ENCODE measurements at places on chromosomes 3 and 15.

- no peak for DNase-seq
Measured at GRCh38 chr3:4900298-4900697, 78.9 kb upstream of the BHLHE40 start.

DNA sequence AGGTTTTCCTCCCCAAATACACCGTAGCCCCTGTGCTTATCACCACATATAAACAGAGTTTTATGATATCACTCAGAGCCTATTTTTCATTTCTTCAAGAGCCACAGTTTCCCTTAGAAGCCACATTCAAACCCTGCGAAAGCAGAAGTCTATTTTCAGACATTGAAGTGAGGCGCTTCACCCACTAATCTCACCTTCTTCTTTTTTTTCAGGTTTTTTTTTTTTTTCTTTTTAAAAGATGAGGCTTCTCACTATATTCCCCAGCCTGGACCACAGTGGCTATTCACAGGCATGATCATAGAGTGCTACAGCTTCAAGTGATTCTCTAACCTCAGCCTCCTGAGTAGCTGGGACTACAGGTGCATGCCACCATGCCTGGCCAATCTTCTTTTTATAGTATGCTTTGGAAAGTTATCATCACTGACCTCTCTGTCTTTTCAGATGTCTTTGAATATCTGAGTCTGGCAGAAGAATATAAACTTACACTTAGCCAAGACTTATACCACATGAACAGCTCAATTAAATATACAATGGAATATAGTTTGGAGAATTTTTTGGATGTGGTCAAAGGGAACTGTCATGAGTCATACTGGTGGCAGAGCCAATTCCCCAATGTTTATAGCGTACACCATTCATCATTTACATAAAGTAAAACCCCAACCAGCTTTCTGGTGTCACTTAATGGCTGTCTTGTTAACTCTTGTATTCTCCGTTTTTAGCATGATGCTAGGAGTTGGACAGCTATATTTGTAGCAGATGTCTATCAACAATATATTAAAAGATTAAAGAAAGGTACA, 59.7 kb upstream of the CCDC50 start:
- DNase-seq = no peak

DNA sequence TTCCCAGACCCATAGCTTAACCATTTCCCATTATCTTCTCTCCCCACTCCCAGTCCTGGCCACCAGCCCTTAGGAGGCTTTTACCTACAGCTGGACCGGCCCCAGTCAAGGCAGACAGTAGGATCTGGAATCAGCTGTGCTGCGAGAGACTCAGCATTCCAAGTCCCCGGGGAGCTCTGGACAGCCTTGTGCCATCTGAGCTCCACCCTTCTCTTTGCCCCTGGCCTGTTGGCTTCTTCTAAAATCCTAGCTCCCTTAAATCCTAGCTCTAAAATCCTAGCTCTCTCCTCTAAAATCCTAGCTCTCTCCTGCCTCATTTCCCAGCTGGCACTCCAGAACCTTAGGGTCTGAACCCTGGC, 21.3 kb downstream of the MEGF11 start:
- DNase-seq = no peak

- no peak for DNase-seq
Measured at GRCh38 chr3:45753095-45753494, 43.2 kb downstream of the SLC6A20 start.

- DNase-seq = no peak
Measured at GRCh38 chr3:72280876-72281275, 495.9 kb upstream of the PROK2 start.

DNA sequence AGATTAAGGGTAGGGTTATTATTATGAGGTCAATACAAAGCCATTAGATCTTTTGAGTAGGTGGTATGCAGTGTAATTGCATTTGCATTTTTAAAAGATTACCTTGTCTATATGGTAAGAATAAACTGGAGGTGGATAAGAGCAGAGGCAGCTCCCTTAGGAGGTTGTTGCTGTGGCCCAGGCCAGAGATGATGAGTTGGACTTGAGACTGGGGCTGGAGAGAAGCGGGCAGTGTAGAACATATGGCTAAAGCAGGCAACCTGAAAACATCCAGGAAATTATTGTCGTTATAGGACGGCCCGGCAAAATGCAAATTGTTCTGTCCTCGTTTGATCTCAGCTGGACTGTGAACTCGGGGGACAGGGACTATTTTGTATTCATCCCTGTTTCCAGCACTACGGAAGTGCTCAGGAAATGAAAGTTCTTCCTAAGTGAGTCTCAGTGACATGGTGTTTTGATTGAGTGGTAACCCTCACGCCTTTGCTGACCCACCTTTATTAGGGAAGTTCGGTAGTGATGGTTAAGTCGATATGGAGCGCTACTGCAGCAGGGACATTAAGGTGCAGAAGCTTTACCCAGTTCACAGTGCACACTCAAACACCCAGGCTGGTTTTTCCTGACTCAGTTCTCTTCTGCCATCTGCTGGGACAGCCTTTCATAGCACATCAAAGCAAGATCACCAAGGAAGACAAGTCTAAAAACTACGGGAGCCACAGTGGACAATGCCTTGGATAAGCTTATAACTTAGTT, 27.2 kb upstream of the VPS33B start:
- peak; percentile 19 for DNase-seq

DNA sequence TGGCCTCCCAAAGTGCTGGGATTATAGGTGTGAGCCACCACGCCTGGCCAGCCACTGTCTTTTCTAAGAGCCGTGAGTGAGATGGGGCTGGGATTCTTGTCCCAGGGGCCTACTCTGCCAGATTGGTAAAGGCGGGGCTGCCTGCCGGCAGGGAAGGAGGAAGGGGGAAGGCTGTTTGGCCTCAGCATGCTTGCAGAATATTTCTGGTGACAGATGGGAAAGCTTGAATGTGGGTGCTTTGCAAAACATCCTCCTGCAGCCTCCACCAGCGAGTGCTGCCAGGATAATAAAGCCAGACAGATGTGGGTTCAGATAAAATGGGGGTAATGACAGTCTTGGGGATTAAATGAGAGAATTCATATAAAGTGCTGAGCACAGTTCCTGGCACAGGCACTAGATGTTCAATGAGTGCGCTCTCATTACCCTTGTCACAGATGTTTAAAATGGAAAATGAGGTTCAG, 19.8 kb upstream of the ACOX2 start:
- no peak for DNase-seq

DNA sequence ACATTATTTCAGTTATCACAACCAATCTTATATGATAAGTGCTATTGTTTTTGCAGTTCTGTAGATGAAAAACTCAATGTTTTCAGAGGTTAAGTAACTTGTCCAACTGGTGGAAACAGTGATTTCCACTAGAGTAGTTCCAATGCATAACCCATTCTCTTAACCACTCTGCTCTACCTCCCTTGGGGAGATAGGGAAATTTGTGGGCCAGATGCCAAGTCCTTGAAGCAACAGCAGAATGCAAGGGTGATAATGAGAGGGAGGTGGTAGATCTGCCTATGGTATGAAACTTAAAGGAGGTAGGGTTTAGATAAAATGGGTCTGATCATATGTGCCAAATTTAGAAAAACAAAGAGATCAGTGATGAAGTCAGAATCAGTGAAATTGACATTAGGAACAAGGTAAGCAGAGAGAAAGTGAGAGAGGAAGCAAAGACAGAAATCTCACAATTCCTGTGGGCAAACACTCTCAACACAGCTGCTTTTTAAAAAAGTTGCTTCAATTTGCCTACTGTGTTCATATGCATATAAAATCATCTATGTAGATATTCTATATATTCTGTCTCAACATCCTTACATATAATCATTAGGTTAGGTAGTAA, 50.5 kb upstream of the UBP1 start:
- no peak for DNase-seq

- DNase-seq = no peak
Measured at GRCh38 chr3:55094676-55095075, 166.8 kb upstream of the LRTM1 start.

DNA sequence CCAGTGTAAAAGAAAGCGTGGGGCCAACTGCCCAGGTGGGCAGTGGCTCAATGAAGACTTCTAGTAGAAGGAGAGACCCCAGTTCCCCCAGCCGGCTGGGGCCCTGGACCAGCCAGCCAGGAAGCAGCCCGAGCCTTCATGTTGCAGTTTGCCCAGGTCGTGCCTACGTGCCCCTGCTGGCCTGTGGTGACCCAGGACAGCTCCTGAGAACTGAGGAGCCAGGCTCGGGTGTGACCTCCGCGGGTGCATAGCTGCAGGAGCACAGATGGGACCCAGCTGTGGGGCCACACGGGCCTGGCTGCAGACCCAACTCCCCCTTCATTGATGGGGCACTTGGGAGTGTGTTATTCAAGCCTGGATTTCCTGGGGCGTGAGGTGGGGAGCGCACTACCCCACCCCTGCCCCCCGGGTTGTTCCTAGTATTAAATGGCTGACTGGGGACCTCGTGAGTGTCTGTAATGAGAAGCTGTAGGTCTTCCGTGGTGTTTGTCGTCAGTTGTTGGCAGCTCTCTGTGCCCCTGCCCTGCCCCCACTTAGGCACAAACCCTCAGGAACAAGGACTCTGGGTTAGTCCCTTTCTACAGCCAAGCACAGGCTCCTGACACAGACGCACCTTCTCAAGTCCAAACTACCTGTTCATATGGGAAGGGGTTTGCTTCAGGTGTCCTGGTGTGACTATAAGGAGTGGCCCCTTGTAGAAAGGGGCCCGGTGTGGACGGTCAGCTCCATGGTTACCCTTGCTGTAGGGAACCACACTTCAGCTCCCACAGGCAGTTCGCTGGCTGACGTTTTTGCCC, 39.1 kb downstream of the IDH2 start:
- no peak for DNase-seq

GRCh38 chr3:55198554-55198953, 270.7 kb upstream of the LRTM1 start:
- DNase-seq = no peak

GRCh38 chr3:13146643-13147143, 73.5 kb upstream of the IQSEC1 start:
- DNase-seq = no peak

GRCh38 chr15:99138491-99138982, 33.7 kb downstream of the SYNM start:
- no peak for DNase-seq

DNA sequence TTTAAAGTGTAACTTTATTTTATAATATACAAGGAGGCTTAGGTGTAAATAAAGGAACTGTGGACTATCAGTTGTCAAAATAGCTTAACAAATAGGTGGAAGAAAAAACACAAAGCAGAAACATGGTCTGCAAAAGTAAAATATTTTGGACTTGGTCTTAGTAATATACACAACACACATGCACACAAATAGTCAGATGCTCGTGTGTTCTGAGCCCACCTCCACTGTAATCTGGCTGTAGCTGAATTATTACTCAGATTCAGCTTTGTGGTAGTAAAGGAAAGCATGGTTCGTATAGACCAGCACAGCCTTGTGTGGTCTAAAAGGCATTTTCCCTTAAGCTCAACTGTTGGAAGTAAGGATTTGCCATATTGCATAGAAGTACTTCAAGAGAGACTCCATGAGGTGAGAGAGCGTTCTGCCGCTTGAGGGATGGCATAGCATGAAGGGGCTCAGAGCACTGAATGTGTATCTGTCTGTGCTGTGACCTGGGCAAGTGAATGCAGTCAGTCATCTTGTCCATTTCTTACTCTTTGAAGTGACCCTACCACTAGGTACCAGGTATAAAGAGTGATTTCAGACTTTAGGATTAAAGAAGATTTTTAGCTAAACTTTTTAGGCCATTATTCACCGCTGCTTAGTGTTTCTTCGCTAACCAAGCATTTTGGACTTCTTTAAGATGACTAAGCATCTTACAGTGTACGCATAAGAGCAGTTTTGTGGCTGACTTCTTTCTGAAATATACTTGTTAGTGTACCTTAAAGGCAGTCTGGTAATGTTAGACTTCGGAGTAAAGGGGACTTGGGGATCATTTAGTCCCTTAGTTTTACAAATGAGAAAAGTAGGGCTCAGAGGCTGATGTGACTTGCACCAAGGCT, 15.2 kb downstream of the TPM1 start:
- no peak for DNase-seq

DNA sequence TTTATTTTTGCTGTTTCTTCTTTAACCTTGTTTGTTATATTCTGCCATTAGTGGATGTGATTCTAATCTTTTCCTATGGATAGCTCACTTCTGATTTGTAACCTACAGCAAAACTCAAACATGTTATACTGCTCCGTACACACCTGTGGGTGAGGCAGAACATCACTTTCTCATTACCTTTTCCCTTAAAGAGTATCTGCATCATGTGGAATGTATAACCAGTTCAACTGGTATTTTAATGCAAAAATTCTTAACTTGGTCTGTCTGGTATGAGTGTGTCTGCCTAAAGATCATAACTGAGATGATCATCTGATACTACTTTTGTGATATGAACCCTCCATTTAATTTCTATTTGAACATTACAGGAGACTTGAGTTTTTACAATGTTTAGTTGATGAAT, 13.0 kb upstream of the UPK1B start:
- no peak for DNase-seq

DNA sequence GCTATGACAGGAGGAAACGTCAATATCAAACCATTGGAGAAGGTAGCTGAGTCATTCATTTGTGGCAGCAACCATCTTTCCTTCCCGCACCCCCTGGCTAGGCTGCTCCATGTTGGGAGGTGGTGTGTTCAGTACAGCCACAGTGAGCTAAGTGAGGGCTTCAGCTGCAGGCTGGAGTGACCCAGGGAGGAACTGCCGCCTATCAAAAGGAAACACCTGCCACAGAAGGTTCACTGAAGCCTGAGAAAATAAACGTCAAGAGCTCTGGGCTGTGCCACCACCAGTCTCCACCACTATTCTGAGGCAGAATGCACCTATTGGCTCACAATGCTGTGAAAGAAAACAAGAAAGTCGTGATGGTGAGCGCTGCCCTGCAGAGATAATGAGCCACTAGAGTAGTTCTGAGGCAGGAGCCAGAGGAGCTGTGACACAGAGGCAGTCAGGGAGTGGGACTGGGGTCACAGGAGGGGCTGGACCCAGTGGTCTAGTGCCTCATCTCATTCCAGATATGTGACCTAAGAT, 34.8 kb upstream of the CD47 start:
- peak; percentile 30 for DNase-seq
